ENCODE measurements at places on chromosomes 3 and 15. TPM values are rescaled to one million over a fixed set of nuclear protein-coding genes. Genes with fewer than 3 reads are reported as not detected.

Gene NCKIPSD
- 13.5 TPM for total RNA-seq

Gene ZKSCAN7
- total RNA-seq, result not detected

Gene CCDC33
- 7.5 TPM for total RNA-seq

Gene SIDT1
- 0.32 TPM for total RNA-seq

Gene CYP19A1
- total RNA-seq, result 0.10 TPM
